ENCODE measurements at places on chromosomes 6 and 20.

- DNase-seq, result no peak
Measured at GRCh38 chr6:36612101-36612625, 18.0 kb downstream of the SRSF3 start.

DNA sequence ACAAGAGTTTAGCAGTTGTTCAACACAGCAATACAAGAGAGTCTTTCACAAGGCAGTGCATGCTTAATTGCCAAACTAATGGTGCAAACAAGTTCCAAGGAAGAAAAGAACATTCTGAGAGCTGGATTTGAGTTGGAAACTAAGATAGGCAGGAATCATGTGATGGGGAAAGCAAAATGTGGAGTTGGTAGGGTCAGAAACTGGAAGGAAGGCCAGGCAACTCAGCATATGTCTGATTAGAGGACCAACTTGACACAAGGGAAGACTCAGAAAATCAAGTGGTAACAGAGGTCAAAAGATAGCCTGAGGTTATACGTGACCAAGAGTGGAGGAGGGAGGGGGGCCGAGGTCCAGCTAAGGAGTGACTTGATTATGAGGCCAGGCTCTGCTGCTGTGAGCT is 117.3 kb downstream of the SMLR1 start:
- no peak for DNase-seq

DNA sequence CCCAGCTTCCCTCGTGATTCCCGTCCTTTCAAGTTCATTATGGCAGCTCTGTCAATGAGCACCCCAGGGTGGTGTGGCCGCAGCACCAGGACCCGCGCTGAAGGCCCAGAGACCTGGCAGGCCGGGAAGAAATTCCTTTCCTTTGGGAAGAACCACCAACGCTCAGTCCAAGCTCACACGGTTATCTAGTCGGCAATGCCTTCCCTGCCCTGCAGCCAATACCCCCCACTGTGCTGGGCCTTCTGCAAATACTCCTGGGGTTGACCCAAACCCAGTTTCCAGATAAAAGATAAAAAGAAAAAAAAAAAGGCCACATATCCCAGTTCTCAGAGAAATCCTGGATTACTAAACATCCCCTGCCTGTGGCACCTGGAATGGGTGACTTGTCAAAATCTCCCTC is 28.7 kb downstream of the PXDC1 start:
- DNase-seq, result no peak

DNA sequence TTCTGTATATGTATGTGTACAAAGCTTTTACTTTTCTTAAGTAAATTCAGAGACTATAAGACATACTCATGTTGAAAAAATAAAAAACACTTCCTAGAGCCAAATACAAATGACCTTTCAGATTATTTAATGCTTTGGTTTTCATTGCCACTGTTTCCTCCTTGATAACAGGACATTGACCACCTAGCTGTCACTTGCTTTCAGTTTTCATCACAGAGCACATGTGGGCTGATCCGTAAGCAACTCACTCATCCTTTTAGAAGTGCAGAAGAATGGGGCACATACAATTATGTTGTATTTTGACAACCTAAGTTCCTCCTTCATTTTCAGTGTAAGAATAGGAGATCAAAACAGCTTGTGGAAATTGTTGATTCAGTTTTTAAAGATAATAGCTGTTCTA is 6.2 kb downstream of the ZBTB2 start:
- no peak for DNase-seq

- peak; percentile 64 for DNase-seq
Measured at GRCh38 chr20:63739130-63740069, at the start of gene SLC2A4RG. TSS of gene SLC2A4RG (plus strand) at chr20:63739776. CDS start at chr20:63739913, 137 bp downstream.

DNA sequence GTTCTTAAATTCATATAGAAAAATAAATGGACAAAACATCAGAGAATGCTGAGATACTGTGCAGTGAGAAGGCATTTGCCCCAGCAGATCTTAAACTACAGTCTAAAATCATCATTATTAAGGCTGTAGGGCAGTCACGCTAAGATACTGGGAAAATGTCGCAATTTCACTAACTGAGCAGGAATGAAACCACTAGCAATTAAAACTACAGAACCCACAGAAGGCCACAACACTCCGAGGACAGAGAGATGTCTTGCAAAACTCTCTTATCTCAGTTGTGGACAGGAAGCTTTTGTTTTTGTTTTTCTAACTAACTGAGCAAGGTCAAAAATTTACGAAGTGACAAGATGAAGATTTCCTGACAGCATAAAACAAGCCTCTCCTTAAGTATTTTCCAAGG is 18.2 kb downstream of the GNAS-AS1 start:
- DNase-seq, result no peak

DNA sequence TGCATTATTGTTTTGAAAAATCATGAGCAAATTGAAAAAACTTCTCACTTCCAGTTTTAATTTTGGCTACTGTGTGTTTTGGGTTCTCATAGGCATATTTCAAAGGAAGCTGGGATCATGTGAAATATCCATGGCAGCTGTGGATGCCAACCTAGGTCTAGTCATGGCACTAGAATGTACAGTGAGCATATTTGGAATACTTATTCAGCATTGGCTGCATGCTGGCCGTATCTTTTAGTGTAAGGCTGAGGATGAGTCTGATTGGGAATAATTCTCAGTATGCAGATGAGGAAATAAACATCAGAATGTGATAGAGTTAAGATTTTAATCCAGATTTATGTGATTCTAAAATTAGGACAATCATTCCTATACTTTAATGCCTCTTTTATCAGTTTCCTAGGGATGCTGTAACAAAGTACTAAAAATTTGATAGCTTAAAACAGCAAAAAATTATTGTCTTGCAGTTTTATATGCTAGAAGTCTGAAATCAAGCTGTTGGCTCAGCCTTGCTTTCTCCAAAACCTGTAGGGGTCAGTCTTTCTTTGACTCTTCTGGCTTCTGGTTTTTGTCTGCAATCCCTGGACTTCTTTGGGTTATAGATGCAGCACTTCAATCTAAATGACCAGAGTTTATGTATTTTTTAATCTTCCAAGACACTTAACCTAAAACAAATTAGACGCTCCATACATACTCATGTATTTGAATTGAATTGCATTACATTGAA is 37.7 kb upstream of the DEFB112 start:
- DNase-seq, result peak; percentile 64

DNA sequence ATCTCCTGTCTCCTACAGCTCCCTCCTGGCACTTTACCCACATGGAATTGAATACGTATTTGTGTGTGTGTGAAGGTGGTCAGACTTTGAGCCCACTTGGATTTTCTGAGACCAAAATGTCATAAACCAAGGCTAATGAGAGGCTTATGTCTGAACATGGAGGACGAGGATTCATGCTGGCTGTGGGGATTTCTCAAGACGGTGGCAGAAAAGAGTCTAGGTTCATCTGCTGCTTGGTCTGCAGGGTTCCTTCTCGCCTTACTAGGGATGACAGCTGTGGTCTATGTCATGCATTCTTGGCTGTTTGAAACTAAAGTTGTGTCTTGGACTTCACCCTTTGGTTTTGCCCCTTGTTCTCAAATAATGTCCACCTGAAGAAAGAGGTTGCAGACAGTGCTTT is 58.6 kb downstream of the FAM120B start:
- no peak for DNase-seq

DNA sequence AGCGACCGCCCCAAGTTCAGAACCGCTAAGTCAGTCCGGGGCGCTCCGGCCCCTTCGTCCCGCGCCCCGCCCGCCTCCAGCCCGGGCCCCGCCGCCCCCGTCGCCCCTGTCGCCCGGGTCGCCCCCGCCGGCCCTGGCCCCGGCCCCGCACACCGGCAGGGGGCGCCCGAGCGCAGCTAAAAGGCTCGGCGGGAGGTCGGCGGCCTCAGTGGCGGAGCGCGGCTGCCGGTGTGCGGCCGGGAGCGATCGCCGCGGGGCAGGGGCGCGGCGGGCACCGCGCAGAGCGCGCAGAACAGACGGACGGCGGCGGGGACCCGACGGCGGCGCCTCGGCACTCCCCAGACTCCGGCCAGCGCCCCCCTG is at the start of gene FNDC1:
TSS of gene FNDC1 (plus strand) at position 208 of the 363 bp plus-strand sequence. CDS start 197 bp downstream, outside the sequence.
- DNase-seq, result peak; percentile 22

DNA sequence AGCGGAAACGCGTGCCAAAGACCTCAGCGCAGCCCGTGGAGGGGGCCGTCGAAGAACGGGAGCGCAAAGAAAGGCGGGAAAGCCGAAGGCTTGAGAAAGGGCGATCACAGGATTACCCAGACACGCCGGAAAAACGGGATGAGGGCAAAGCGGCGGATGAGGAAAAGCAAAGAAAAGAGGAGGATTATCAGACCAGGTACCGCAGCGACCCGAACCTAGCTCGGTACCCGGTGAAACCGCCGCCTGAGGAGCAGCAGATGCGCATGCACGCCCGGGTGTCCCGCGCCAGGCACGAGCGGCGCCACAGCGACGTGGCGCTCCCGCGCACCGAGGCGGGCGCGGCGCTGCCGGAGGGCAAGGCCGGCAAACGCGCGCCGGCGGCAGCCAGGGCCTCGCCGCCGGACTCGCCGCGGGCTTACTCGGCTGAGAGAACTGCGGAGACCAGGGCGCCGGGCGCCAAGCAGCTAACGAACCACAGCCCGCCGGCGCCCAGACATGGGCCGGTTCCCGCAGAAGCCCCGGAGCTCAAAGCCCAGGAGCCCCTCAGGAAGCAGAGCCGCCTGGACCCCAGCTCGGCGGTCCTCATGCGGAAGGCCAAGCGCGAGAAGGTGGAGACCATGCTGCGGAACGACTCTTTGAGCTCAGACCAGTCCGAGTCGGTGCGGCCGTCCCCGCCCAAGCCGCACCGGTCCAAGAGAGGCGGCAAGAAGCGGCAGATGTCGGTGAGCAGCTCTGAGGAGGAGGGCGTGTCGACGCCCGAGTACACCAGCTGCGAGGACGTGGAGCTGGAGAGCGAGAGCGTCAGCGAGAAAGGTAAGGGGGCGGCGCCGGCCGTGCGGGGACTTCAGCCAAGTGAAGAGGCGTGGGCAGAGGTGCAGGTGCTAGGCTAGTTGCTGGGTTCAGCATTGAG is 296.2 kb downstream of the RIMS1 start:
- peak; percentile 16 for DNase-seq

DNA sequence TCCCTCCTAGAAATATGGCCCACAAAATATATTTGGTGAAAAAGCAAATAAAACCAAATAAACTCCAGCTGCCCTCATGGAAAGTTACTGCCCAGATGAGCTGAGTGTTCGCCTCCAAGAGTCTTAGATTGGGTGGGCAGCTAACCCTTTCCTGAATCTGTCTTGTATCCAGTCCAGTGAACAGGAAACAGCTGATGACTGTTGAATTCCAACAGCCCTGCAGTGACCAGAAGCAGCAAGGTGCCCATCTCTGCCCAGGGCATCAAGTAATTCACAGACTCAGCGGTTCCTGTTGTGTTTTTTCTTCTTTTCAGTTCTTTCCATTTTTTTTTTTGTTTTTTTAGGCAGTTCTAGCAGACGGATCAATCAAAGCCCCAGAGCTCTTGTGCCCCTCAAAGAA is 199.2 kb downstream of the UBE3D start:
- DNase-seq, result no peak

DNA sequence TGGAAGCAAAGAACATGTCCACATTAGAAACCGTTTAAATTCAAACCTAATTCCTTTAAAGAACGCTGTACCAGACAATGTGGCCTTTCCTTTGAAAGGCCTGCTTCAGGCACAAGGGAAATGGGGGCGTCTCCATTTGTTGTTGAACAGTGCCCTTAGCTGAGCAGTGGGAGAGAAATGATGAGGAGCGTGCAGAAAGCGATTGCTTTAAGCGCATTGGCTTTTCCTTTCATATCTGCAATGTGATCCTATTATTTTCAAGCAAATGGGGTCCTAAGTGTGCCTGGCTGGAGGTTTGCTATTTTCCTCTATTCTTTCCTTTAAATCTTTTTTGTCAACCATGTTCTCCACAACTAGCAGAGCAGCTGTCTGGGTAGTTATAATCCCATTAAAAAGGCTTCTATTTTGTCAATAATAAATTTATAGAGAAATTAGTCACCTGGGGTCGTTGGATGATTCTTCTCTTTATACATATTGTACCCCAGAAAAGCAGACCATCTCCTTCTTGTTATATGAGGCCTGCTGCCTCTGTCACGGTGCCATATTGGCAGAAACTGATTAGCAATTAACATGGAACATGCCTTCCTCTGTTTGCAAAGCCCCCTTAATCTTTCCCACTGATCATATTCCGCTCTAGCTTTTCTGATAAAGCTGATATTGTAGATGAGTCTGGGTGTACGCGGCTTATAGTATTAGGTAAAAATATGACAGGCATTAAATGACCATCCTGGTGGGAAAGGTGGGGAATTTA is 151.1 kb upstream of the JAG1 start:
- no peak for DNase-seq

DNA sequence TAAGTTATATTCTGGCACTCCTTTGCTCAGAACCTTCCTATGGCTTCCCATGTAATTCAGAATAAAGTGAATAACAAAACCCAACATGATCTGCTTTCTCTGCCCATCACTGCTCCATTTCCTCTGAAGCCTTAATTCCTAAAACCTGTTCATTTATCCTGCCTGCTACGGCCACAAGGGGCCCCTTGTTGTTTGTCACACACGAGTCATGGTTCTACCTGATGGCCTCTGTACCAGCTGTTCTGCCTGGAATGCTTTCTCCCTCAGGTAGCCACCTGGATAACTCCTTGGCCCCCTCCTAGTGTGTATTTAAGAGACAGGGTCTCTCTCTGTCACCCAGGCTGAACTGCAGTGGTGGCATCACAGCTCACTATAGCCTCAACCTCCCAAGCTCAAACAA is 26.8 kb downstream of the ERGIC3 start:
- DNase-seq, result no peak

GRCh38 chr6:20350215-20350614 is 51.5 kb upstream of the E2F3 start:
- DNase-seq, result peak; percentile 17

DNA sequence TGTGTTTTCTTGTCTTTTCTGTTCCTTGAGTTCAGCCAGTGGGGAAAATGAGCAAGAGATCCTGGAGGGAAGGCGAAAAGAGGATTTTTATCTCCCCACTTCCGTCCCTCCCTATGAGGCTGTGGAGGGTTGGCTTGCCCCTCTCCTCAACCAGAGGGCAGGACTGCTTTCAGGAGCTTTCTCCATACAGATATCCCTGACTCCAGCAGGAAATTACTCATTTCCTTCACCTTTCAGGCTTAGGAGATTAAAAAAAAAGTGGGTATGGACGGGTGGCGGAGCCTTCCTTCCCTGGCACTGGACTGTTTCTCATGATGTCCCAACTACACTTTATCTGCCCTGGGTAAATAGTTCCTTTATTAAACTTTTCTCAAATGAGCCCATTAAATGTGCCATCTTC is 241.2 kb downstream of the FRK start:
- DNase-seq, result no peak

- DNase-seq, result peak; percentile 54
Measured at GRCh38 chr6:169208011-169208410, 45.6 kb downstream of the THBS2 start.

All from fibroblast of upper back skin (primary cell).